ENCODE measurements at places on chromosomes 2 and 18. TPM values are rescaled to one million over a fixed set of nuclear protein-coding genes. Genes with fewer than 3 reads are reported as not detected.
A peak's percentile ranks its signal among the peaks of the same experiment; 100 is the strongest.

GRCh38 chr2:15715596-15715995, 123.9 kb downstream of the DDX1 start:
- H3K27ac ChIP-seq: no peak overlapping the region
- H3K4me3 ChIP-seq: no peak overlapping the region
- no peaks in the 10 kb centered on the region for H3K27me3 ChIP-seq
- H3K4me1 ChIP-seq: no peaks in the 10 kb centered on the region

- no peaks in the 10 kb centered on the region for H3K4me1 ChIP-seq
- DNase-seq: no peak
- peak overlapping the region; percentile 77 for H3K27ac ChIP-seq
- H3K27me3 ChIP-seq: no peaks in the 10 kb centered on the region
- 0 out of 2 replicates have a peak overlapping the region, but pooled peaks have one; percentile 4 for H3K4me3 ChIP-seq
- H3K36me3 ChIP-seq: no peaks in the 10 kb centered on the region
Observed at GRCh38 chr18:67265464-67266245, 250.9 kb downstream of the DSEL start.

Gene AGXT
- 0.36 TPM for total RNA-seq

Gene CEBPZ
- total RNA-seq: 63.8 TPM
